Mesenteric fat pad (tissue), 1 donor: ENCODE measurements at places on chromosomes 6 and 20. TPM values are rescaled to one million over a fixed set of nuclear protein-coding genes. Genes with fewer than 3 reads are reported as not detected.

GRCh38 chr6:109912952-109913351 lies 65.2 kb upstream of the GPR6 start:
- DNase-seq: no peak

DNA sequence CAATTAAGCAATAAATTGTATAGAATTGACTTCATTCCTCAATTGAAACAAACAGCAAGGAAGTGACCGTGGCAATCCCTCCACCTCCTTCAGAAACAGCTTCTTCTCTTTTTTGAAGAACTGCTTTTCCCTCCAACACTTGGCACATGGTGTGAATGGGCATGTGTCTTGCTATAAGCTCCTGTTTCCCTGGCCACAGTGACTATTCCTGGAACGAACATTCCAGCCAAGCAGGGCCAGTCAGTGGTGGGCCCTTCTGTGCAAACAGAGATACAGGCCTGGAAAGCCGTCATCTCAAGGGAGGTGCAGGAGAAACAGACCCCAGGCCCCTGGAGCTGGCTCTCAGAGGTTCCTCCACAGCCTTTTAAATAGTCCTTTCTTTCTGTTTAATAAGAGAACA lies 6.9 kb downstream of the TXNDC5 start:
- no peak for DNase-seq

- DNase-seq: no peak
Observed at GRCh38 chr20:49677777-49678758, 35.6 kb downstream of the B4GALT5 start.

GRCh38 chr6:159919800-159920199 lies 29.0 kb downstream of the MAS1 start:
- DNase-seq: no peak

ZC2HC1B gene
- not detected for total RNA-seq

BEND3 gene
- total RNA-seq: 3.4 TPM

- no peak for DNase-seq
Observed at GRCh38 chr6:27767851-27768250, 144.3 kb downstream of the OR2B2 start.

DNA sequence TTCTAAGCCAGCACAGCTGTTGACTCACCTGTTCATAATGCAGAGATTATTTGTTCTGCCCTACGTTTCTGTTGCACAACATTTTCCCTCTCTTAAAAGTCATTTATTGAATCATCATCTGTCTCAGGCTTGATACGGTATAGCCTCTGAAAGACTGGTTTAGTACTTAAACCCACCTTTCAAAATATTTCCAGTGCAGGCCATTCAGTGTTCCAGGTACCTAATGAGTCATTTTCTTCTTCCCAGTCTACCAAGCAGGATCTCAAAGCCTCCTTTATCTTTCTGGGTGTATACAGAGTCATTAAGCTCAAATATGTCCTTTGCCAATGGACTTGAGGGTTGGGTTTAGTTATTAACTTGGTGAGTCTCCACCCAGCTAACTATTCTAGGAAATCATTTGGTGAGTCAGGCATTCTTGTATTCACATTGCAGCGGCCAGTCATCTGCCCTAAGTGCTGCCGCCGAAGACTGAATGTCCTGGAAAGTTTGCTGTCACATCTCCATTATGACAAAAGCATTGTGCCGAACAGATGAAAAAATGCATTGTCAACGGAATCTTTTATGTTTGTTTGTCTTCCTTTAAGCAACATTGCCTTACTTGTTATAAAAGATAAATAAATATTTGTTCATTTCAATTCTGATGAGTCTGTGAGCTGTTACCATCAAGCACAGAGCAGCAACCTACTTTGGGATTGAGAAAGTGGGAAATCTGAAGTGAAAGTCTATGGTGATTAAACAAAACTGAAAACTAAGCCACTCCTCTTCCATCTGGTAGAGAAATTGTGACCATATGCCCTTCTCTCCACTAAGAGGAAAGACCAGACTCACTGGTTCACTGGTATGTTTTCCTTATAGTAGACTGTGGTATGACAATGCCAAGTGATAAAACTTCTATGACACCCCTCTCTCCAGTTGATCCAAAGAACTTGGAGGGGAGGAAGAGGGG lies 14.3 kb upstream of the FAM135A start:
- no peak for DNase-seq

- no peak for DNase-seq
Observed at GRCh38 chr6:39102821-39103136, 12.2 kb downstream of the SAYSD1 start.

JAG1 gene
- total RNA-seq: 96.7 TPM

GRCh38 chr20:24647713-24648112 lies 178.3 kb downstream of the SYNDIG1 start:
- DNase-seq: peak; percentile 14

SEMG1 gene
- not detected for total RNA-seq

PNLDC1 gene
- not detected for total RNA-seq

HS3ST5 gene
- total RNA-seq: not detected

- DNase-seq: peak; percentile 26
Observed at GRCh38 chr20:51710361-51710894, 57.8 kb downstream of the ATP9A start.

- DNase-seq: no peak
Observed at GRCh38 chr6:21808551-21809242, 215.1 kb downstream of the SOX4 start.

DNA sequence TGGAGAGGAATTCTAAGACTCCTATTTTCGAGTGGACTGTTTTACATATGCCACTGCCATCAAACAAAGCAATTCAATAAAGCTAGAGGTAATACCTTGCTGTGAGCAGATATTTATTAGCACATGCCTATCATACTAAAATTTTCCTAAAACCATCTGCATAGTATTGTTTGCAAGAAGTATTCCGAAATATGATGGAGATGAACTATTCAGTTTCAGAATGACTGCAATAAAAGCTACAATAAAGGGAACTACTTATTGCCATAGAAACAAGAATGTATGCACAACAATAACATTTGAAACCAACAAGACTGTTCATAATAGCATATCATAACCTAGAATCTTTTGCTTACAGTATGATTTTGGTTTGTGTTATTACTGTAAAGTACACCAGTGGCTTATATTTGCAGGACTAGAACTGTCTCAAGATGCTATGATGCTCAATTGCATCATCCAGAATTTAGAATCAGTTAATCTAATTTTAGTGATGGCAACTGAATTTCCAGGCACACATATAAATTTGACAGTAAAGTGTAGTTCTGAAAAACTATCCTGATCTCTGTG lies 144.3 kb downstream of the GRIK2 start:
- no peak for DNase-seq

DNA sequence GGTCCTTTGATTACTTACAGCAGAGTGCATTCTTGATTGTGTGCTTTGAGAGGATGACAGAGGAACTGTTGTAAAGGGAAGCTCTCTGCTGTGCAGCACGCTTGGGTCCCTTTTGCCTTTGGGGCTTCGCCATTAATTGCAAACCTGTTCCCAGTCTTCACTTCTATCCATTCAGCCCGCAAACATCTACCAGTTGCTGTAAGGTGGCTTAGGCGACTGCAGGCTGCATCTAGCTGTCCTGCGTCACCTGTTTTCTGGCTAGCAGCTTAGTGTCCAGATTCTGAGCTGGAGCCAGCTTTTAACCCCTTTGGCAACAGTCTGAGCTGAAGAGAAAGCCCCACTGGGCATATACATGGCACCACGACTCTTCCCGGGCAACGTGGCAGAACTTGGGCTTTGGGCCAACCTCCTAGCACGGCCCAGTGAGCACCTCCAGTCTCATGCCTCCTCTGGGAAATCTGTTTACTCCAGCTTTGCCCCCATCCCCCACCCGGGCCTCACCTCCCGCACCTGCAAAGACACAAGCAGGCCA lies 2.5 kb upstream of the FASTKD5 start:
- DNase-seq: peak; percentile 49

- no peak for DNase-seq
Observed at GRCh38 chr6:34904990-34905613, 16.0 kb downstream of the ANKS1A start.

GRCh38 chr6:52634211-52634610 lies 36.7 kb upstream of the TMEM14A start:
- no peak for DNase-seq

- no peak for DNase-seq
Observed at GRCh38 chr6:114432400-114432799, 89.6 kb upstream of the HS3ST5 start.

- no peak for DNase-seq
Observed at GRCh38 chr6:168216751-168217191, 102.8 kb downstream of the DACT2 start.

ZBTB46 gene
- 34.7 TPM for total RNA-seq

DEFB115 gene
- not detected for total RNA-seq

- DNase-seq: no peak
Observed at GRCh38 chr20:54148947-54149764, 24.6 kb downstream of the CYP24A1 start.

DNA sequence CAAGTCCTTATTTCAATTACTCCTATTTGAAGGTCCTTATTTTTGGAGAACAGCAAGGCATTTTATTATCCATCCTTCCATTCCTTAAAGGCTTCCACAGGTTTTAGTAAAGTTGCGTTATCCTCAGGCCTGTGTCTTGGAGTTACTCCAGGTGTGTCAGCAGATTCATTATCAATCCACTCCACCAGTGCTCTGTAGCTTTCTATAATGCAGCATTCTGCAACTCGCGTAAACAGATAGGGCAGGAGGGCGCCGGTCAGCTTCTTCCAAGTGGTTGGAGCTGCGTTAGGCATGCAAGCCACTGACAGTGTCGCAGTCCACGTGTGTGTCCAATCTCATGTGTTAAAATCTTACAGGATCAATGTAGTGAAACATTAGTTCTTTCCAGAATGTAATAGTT lies 75.8 kb downstream of the SYTL3 start:
- no peak for DNase-seq

GRCh38 chr6:70673601-70674000 lies 5.9 kb downstream of the SMAP1 start:
- DNase-seq: no peak

EPB41L2 gene
- 211 TPM for total RNA-seq

C20orf202 gene
- 0.32 TPM for total RNA-seq

LY6G5C gene
- total RNA-seq: 1.9 TPM

ZSCAN12 gene
- total RNA-seq: 3.5 TPM

DNA sequence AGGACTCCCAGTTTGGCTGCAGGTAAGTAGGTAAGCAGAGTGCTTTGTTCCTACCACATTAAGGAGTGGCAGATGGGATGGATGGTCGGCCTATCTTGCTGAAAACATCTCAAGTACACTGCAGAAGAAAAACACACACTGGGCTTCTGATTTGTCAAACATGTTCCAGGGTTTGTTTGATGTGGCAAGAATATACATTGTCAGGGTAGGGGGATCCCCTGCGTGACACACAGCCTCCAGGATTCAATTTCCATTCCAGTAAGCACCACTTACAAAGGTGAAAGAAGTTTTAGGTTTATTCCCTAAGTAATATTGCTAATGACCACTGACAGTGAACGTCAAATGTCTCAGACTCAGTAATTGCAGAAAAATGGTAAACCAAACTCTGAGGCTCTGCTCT lies 26.0 kb upstream of the KIF16B start:
- no peak for DNase-seq

- DNase-seq: peak; percentile 39
Observed at GRCh38 chr20:4151342-4151741, 136.0 kb upstream of the RNF24 start.

- no peak for DNase-seq
Observed at GRCh38 chr20:57414867-57415592, 23.8 kb downstream of the RBM38 start.

DNA sequence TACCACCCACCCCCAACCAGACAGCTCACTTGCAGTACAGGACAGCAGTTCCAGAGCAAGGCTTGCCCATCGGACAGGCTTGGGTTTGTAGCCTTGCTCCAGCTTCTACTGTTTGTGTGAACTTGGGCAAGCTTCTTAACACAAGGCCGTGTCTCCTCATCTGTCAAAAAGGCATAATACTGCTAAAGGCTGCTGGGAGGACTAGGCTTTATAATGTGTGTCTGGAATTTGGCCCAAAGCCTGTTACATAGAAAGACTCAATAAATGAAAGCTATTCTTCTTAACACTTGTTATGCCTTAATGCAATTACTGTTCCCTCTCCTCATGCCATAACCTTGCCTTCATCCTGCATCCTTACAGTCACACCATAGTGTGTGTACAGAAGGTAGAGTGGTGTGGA lies 43.4 kb downstream of the LYRM4 start:
- no peak for DNase-seq

GRCh38 chr20:44448753-44449546 lies 26.7 kb upstream of the TTPAL start:
- no peak for DNase-seq

DNA sequence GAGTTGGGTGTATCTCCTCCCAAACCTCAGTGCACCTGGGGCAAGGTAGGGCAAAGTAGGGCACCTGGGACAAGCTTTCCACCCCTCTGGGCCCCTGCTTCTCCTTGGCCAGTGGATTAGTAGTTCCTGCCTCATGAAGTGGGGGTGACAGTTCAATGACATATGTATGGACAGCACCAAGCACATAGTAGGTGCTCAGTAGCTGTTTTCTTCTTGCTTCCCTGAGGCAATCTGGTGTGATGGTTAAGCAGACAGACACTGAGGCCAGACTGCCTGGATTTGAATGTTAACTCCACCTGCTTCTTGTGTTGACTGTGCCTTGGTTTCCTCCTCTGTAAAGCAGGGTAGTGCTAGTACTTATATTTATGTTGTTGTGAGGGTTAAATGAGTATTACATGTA lies 25.8 kb downstream of the EPB41L1 start:
- DNase-seq: no peak

GRCh38 chr6:44567406-44567805 lies 179.9 kb downstream of the CDC5L start:
- no peak for DNase-seq

DNA sequence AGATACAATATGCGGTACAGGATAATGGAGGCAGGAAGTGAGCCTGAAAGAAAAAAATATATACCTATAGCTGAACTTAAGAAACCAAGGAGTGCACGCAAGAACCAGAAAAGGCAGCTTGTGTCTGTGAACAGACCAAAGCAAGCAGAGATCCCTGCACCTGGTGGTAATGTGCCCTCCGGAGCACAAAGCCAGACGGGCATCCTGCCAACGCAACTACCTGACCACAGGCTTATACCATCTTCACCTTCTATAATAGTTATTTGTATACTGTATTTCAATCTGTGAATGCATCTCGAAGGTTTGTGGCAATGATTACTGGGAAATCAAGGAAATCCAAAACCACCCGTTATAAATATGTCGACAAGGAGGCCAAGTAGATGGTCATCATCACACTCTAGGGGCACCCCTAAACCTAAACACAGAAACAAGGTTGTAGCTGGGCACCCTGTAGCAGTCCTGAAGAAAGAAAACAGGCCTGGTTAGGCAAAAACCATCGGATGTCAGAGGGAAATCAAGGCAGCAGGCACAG lies 801 bp downstream of the FBXL4 start:
- no peak for DNase-seq

- no peak for DNase-seq
Observed at GRCh38 chr6:14286144-14286543, 168.6 kb downstream of the CD83 start.

DNA sequence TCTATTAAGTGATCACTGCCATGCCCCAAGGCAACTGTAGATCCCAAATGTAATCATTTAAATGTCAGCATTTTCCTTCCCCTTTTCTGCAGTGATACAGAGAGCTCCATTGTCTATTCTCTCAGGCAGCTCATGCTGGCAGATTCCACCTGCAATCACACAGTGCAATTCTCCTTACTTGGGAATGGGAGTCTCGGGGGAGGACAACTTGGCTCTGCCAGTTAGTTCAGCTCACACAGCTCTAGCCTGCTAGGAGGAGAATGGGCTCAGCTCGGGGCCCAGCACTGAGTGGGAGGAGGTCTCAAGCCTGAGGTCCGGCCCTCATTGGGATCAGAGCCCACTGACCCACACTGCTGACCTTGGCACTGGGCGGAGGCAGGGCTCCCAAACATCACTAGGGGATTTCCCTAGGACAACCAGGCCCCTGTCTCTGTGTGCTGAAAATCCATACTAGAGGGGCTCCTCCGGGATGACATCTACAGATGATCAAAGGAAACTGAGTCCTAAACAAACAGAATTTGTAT lies 109.2 kb upstream of the ASF1A start:
- DNase-seq: no peak

C6orf163 gene
- 3.1 TPM for total RNA-seq
